ENCODE measurements at places on chromosomes 6 and 20. TPM values are rescaled to one million over a fixed set of nuclear protein-coding genes. Genes with fewer than 3 reads are reported as not detected.

CCND3 gene
- total RNA-seq, result 28.1 TPM

MAPK13 gene
- 2.3 TPM for total RNA-seq

GJA1 gene
- 251 TPM for total RNA-seq

BNIP5 gene
- not detected for total RNA-seq

NRN1 gene
- 0.65 TPM for total RNA-seq

TENT5A gene
- 40.0 TPM for total RNA-seq

WFDC13 gene
- total RNA-seq, result not detected

PRSS35 gene
- total RNA-seq, result 3.5 TPM

HCRTR2 gene
- total RNA-seq, result not detected

POU5F1 gene
- total RNA-seq, result not detected

SLC4A11 gene
- total RNA-seq, result 0.49 TPM

SERAC1 gene
- total RNA-seq, result 11.2 TPM

BPIFB2 gene
- total RNA-seq, result not detected

VWA7 gene
- total RNA-seq, result 0.36 TPM

SLC17A3 gene
- total RNA-seq, result 1.1 TPM

MAK gene
- not detected for total RNA-seq

GPR6 gene
- not detected for total RNA-seq

KIAA1755 gene
- 4.9 TPM for total RNA-seq
